ENCODE measurements at places on chromosomes 4 and X. TPM values are rescaled to one million over a fixed set of nuclear protein-coding genes. Genes with fewer than 3 reads are reported as not detected.

Gene SMAD1
- total RNA-seq, result 23.1 TPM

Gene GAGE12H
- not detected for total RNA-seq

Gene LRRC66
- total RNA-seq, result 0.34 TPM

Gene CDS1
- total RNA-seq, result under 0.01 TPM

Gene SOD3
- 0.15 TPM for total RNA-seq

Measured in melanocyte of skin (primary cell).